ENCODE measurements at places on chromosomes 2 and 18. TPM values are rescaled to one million over a fixed set of nuclear protein-coding genes. Genes with fewer than 3 reads are reported as not detected.
A peak's percentile ranks its signal among the peaks of the same experiment; 100 is the strongest.

GRCh38 chr2:237424544-237424943 lies 10.6 kb upstream of the COL6A3 start:
- DNase-seq: no peak

GRCh38 chr18:567122-567521 lies 13.1 kb upstream of the CETN1 start:
- peak; percentile 89 for DNase-seq

GRCh38 chr2:104787298-104788065 lies 66.4 kb upstream of the POU3F3 start:
- DNase-seq: no peak

DNA sequence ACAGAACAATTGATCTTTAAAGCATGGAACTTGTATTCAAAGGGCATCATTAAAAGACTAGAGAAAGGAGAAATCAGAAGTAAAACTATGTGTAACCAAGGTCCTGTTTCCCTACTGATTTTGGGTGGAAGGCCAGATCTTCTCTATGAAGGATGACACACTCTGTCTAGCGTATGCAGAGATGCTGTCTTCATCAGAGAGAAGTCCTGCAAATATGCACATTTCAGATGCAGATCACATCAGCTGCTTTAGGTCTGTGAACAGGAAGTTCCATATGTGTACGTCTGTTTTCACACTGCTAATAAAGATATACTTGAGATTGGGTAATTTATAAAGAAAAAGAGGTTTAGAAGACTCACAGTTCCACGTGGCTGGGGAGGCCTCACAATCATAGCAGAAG lies 857.3 kb downstream of the CNTNAP5 start:
- DNase-seq: no peak

GRCh38 chr2:171512683-171513195 lies 9.5 kb upstream of the CYBRD1 start:
- DNase-seq: no peak

DNA sequence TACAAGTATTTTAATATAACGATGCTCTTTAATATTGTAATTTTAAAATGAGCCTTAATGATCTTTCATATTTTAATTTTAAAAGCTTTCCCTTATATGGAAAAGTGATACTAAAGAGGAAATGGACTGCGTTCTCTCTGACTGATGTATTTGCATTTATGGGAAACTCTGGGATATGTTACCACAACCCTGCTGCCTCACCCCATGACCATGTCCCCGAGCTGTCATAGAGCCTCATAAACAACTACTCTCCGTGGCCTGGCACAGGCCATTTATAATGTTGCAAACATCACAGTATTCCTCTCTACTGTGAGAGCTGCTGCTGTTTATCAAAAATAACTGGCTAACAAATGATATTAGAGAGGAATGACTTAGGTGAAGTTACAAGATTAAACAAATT lies 75.8 kb upstream of the SEC11C start:
- no peak for DNase-seq

- DNase-seq: no peak
Observed at GRCh38 chr2:234885118-234885517, 66.7 kb upstream of the SH3BP4 start.

GRCh38 chr2:150124739-150125138 lies 362.7 kb downstream of the RND3 start:
- no peak for DNase-seq

DNA sequence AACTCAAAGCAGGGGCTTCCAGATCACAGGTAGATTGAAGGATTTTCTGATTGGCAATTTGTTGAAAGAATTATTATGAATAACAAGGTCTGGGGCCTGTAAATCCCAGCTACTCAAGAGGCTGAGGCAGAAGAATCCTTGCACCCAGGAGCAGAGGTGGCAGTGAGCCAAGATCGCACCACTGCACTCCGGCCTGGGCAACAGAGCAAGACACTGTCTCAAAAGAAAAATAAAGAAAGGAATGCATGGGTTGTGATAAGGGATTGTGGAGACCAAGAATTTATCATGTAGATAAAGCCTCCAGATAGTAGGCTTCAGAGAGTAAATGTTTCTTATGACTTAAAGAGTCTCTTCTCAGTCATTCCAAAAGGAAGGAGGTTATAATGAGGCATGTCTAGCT lies 35.8 kb upstream of the DYNAP start:
- no peak for DNase-seq

DNA sequence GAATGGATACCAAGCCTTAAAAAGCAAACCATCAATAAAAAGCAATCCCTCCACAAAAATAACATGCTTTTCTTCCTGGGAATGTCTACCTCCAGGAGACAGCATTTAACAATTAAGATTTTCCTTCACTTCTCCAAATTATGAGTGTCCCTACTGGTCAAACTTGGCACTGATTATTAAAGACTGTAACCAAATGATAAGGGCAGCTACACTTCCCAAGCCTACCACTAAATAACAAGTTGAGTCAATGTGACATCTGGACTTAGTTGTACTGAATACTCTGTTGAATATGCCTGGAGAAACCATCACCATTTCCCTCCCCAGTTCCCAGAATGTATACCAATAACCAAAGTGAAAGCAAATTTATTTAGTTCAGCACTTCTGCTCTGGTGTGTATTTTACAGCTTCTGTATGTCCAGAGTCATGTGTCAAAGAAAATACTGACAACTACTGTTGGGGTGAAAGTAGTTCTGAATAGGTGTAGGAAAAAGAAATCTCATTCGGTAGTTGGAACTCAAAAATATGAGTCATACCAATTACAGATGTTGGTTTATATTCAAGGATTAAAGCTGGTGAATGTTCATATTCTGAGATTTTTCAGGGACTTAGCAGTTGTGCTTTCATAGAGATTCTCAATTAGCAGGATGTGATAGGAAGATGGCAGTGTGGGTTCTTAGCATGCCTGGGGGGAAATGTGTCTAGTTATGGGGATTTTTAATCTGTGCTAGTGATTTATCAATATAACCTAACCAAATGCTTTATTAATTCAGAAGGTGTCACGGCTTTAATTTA lies 1291.6 kb upstream of the GYPC start:
- DNase-seq: no peak

- no peak for DNase-seq
Observed at GRCh38 chr18:36536426-36536825, 238.9 kb downstream of the FHOD3 start.

- DNase-seq: no peak
Observed at GRCh38 chr2:172972005-172972619, 103.5 kb upstream of the MAP3K20 start.

- no peak for DNase-seq
Observed at GRCh38 chr2:108877506-108877905, 90.9 kb downstream of the CCDC138 start.

DNA sequence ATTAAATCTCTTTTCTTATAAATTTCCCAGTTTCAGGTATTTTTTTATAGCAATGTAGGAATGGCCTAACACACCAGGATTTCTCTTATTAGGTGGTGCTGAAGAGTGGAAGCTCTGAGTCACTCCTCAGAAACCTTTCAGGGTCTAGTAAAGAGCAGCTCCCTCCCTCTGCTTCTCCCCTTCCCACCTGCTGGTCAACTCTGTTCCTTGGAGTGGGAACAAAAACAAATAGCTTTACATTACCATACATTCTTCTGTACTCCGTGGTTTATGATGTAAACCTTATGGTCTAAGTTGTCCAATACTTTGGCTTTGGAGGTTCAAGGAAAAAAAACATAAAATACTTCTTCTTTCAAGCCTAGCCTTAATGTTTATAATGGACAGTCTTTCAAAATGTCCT lies 2.7 kb upstream of the IL1R1 start:
- no peak for DNase-seq

DNA sequence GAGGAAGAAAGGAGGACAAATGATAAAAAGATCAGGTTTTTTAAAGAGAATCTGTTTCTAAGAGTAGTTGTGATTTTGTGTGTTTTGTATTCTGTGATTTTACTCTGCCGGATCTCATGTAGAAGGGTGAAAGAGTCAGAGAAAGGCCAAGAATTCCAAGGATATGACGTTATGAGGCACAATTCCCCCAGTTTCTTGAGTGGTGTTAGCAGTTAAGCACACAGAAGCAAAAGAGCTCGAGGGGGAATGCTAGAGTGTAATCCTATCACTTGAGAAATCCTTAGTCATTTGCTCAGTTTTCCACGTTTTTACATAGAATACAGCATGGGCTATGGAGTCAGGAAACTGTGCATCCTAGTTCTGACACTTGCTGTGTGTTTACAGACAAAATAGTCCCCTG lies 34.8 kb downstream of the METTL4 start:
- peak; percentile 92 for DNase-seq

- DNase-seq: peak; percentile 36
Observed at GRCh38 chr2:196113061-196113974, 44.7 kb upstream of the DNAH7 start.

DNA sequence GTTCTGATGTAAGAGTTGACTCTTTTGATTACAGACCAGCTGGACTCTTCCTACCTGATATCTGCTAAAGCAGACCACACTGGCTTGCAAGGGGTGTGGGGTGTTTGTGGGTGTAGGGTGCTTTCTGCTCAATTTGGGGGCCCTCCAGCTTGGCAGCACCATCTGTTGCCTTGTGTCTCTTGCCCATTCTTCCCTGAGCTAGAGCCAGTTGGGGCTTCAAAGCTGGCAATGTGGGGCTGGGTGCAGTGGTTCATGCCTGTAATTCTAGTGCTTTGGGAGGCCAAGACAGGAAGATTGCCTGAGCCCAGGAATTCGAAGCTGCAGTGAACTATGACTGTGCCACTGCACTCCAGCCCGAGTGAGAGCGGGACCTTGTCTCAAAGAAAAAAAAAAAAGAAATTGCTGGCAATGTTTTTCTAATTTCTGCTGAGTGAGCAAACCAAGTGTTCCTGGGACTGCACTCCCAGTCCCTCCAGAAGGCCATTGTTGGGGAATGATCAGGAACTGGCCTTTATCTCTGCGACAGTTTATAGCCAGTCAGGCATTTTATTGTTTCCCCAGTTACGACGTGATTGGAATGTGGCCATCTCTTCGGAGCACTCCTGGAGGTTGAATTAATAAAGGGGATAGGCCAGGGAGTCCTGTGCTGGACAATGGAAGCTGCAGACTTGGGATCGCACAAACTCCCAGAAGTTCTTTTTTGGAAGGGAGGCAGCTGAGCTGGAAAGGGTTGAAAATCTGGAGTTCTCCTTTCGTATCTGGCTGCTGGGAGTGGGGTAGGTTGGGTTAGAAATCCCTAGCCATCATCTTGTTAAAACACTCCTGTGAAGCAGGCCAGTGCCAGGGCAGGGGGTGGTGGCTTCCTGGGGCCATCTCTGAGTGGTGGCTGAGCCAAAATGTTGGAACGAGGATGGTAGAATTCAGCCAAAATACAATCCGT lies 57.2 kb downstream of the LIPG start:
- DNase-seq: peak; percentile 93

- no peak for DNase-seq
Observed at GRCh38 chr2:84959095-84959565, 11.8 kb upstream of the KCMF1 start.

DNA sequence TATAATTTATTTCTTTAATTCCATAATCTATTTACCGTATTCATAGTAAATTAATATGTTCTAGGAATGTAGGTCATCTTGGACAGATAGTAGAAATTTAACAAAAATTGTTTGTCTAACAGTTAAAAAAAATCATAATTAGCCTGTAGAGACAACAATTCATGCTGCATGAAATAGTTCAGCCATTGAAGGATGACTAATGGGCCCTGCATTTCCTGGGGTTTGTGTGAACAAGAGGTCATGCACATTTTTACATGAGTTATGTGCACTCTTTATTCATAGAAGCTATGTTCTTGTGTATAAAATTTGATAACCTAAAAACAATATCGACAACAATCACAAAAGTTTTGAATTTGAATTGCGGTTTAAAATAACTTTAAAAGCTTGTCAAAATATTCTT lies 1663.6 kb downstream of the SUCLG1 start:
- DNase-seq: peak; percentile 7

DNA sequence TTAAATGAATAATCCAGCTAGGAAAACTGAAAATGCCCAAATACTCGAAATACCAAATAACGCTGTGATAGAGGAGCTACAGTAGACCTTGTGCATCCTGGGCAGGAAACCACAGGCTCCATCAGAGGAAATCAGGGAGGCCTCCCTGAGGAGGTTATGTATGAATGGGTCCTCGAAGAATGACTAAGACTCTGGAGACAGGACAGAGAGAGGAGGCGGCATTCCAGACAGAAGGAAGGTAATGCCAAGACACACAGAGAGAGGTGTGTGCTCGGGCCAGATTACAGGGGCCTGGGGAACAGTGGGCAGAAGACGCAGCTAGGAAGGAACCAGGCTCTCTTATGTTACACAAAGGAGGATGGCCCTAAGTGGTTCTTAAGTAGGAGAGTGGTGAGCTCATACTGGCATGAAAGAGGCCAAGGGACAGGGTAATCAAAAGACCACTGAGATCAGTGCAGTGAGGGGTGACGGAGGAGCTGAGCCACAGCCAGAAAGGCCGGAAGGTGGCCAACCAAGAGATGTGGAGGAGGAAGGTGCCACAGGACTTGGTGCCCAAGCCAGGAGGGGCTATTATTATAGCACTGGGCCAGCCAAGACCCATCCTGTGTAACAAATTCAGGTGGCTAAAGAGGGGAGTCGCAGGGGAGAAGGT lies 9.9 kb downstream of the ST3GAL5 start:
- DNase-seq: no peak

GRCh38 chr2:215619022-215619958 lies 183.4 kb upstream of the FN1 start:
- peak; percentile 36 for DNase-seq

GRCh38 chr2:43950383-43951008 lies 45.3 kb downstream of the LRPPRC start:
- peak; percentile 52 for DNase-seq

GRCh38 chr2:150234787-150235446 lies 252.6 kb downstream of the RND3 start:
- peak; percentile 29 for DNase-seq

DNA sequence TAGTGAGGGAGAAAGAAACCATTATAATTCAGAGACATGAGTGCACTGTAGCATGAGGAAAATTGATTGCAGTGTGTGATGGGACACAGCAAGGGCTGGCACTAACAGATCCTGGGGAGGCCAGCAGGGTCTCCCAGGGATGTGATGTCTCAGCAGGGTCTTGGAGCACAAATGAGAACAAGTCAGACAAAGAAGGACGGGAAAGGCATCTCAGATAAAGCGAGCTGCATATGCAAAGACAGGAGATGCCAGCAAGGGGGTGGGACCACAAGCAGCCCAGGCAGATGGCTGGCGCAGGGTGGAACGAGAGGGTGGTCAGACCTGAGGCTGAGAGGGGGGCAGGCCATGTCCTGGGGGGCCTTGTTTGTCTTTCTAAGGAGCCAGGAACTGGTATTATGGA lies 102.6 kb upstream of the DLX2 start:
- no peak for DNase-seq

DNA sequence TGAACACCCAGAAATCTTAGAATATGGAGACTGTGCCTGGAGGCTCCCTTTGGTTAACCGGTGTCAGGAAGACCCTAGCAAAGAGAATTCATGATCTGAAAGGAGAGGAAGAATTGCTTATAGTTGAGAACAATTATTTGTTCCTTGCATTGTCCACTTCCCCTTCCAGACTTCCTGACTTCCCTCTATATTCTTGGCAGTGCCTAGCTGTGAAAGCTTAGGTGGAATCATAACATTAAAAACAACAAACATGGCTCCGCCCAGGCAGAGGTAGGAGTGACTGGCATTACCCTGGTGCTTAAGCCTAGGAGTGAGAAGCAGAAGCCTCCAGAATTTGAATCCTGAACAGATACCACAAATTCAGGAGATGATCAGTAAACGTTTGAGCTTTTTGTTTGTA lies 1.9 kb downstream of the TTL start:
- DNase-seq: peak; percentile 4

The ELAC1 gene
- 5.6 TPM for total RNA-seq

The CCNT2 gene
- 29.1 TPM for total RNA-seq

The TNFRSF11A gene
- 2.0 TPM for total RNA-seq

The ACADL gene
- 5.2 TPM for total RNA-seq

The MALT1 gene
- total RNA-seq: 21.3 TPM

The EMILIN2 gene
- total RNA-seq: 23.0 TPM

The CYS1 gene
- total RNA-seq: 11.5 TPM

The OTOS gene
- not detected for total RNA-seq

The CCL20 gene
- total RNA-seq: 0.27 TPM

Measured in muscle of leg (tissue), 16 donors.